ENCODE measurements at places on chromosomes 1 and 21. TPM values are rescaled to one million over a fixed set of nuclear protein-coding genes. Genes with fewer than 3 reads are reported as not detected.
A peak's percentile ranks its signal among the peaks of the same experiment; 100 is the strongest.

- no peaks in the 10 kb centered on the region for H3K36me3 ChIP-seq
- no peak overlapping the region for H3K27ac ChIP-seq
- no peaks in the 10 kb centered on the region for H3K4me1 ChIP-seq
- H3K27me3 ChIP-seq: no peaks in the 10 kb centered on the region
- DNase-seq: no peak
These were observed 19.9 kb downstream of the DSTYK start for GRCh38 chr1:205191622-205192021.

DNA sequence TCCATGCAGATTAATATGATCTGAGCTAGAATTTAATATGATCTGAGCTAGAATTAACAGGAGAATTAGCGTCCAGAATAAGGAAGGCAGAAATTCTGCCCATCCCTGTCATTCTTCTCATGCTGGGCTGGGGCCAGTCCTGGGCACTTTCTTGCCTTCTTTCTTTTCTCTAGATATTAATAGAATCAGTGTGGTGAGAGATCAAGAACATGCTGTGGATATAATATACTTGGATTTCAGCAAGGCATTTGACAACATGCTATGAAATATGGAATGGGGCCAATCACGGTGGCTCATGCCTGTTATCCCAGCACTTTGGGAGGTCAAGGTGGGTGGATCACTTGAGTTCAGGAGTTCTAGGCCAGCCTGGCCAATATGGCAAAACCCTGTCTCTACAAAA lies 18.1 kb downstream of the UBIAD1 start:
- H3K36me3 ChIP-seq: 0 out of 2 replicates have a peak, but pooled peaks cover 8% of the 10 kb centered on the region
- no peaks in the 10 kb centered on the region for H3K4me1 ChIP-seq
- H3K27ac ChIP-seq: no peak overlapping the region
- no peak overlapping the region for H3K4me3 ChIP-seq
- no peaks in the 10 kb centered on the region for H3K27me3 ChIP-seq

- H3K4me1 ChIP-seq: no peaks in the 10 kb centered on the region
- DNase-seq: no peak
- no peak overlapping the region for H3K27ac ChIP-seq
- no peak overlapping the region for H3K4me3 ChIP-seq
These were observed 172.7 kb upstream of the FGGY start for GRCh38 chr1:59124166-59124565.

GRCh38 chr1:115880981-115881672 lies 40.2 kb upstream of the NHLH2 start:
- DNase-seq: peak; percentile 4
- H3K4me3 ChIP-seq: no peak overlapping the region
- no peak overlapping the region for H3K27ac ChIP-seq

- no peaks in the 10 kb centered on the region for H3K27me3 ChIP-seq
- H3K4me1 ChIP-seq: peaks cover 31% of the 10 kb centered on the region
- H3K27ac ChIP-seq: no peak overlapping the region
- peak; percentile 35 for DNase-seq
- no peaks in the 10 kb centered on the region for H3K36me3 ChIP-seq
These were observed 31.7 kb upstream of the CLDN14 start for GRCh38 chr21:36511484-36512220.

GRCh38 chr1:153168686-153169085 lies 18.0 kb upstream of the SPRR2G start:
- no peaks in the 10 kb centered on the region for H3K4me1 ChIP-seq
- H3K27me3 ChIP-seq: no peaks in the 10 kb centered on the region
- H3K4me3 ChIP-seq: no peak overlapping the region
- no peak overlapping the region for H3K27ac ChIP-seq
- H3K36me3 ChIP-seq: no peaks in the 10 kb centered on the region

DNA sequence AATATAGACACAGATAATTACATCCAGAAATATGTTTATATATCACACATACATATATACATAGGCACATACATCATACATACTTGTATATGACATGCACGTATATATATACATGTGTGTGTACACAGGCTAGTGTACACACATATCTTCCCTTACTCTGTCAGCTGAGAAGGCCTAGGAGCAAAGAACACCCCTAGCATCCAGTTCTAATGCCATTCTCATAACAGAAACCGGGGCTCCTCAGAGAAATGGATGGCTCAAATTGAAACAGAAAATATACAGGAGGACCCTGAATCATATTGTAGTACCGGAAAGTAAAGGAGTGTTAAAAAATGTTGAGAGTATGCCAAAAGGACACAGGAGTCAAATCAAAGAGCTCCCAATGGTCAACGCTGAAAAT lies 19.7 kb upstream of the HYI start:
- H3K4me3 ChIP-seq: no peak overlapping the region
- no peaks in the 10 kb centered on the region for H3K4me1 ChIP-seq
- no peak for DNase-seq
- H3K27ac ChIP-seq: no peak overlapping the region

DNA sequence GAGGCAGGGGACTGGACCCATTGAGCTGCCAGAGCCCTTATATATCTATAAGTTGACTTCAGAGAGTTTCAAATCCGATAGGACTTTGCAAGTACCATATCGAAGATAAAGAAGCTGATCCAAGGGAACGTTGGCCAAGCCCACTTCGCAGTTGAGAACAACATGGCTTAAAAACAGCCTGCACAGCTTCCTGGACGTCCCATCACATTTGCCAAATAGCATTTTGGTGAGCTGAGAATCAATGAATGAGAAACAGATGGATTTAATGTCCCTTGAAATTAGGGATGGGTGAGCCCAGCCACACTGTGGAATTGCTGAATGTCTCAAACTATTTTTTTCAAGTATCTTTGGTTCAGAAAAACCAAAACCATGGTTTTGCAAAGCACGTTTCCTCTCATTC lies 64.8 kb downstream of the KCNJ15 start:
- H3K36me3 ChIP-seq: no peaks in the 10 kb centered on the region
- H3K4me3 ChIP-seq: no peak overlapping the region
- H3K27ac ChIP-seq: no peak overlapping the region
- no peaks in the 10 kb centered on the region for H3K27me3 ChIP-seq
- no peaks in the 10 kb centered on the region for H3K4me1 ChIP-seq
- DNase-seq: no peak

DNA sequence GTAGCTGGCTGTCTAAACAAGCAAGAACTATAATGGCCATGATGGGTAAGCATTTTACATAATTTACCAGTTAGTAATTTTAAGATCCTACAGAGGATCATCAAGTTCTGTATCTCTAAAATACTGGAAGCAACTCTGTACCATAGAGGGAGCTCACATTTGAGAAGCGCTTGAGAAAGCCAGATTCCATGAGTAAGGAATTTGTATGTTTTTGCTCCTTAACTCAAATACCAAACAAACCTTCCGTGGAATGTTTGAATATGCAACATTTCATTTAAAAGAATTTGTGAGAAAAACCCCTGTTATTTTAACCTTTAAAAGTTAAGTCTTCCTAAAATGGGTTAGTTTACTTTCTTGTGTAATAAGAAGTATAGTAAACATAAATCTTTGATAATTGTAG lies 2.0 kb downstream of the TSHB start:
- H3K27ac ChIP-seq: no peak overlapping the region
- H3K4me1 ChIP-seq: no peaks in the 10 kb centered on the region
- no peak overlapping the region for H3K4me3 ChIP-seq
- DNase-seq: no peak
- H3K36me3 ChIP-seq: no peaks in the 10 kb centered on the region

DNA sequence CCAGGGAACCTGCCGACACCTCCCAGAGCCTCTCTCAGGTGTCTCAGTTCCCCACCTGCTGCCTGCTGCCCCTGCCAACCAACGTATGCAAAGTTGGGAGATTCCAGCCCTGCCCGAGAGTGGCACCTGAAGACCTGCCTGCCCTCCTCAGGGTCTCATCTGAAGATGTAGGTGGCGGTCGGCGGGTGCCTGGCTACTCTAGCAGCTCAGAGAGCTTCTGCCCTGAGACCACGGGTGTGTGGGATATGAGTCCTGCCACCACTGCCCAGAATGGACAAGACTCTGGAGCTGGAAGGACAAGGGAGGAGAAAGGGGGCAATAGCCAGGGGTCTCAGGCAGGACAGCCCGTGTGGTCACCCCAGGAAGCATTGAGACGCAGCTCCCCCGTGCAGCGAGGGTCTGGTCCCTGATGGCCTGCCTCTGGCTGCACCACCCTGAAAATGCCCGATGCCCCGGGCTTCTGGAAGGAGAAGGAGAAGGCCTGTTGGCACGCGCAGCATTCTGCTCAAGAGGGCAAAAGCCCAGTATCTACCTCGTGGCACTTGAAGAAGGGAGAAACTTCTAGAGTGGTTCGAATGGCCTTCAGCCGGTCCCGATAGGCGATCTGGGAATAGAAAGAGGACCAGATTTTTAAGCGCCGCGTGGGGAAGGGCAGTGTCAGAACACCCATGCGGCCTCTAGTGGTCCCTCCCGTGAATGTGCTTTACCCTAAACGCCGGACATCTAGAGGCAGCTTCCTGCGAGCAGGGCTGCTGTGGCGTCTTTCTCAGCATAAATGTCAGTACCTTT lies 88.8 kb downstream of the STUM start:
- DNase-seq: peak; percentile 61
- H3K36me3 ChIP-seq: peaks cover 58% of the 10 kb centered on the region
- H3K27ac ChIP-seq: no peak overlapping the region
- no peaks in the 10 kb centered on the region for H3K4me1 ChIP-seq

DNA sequence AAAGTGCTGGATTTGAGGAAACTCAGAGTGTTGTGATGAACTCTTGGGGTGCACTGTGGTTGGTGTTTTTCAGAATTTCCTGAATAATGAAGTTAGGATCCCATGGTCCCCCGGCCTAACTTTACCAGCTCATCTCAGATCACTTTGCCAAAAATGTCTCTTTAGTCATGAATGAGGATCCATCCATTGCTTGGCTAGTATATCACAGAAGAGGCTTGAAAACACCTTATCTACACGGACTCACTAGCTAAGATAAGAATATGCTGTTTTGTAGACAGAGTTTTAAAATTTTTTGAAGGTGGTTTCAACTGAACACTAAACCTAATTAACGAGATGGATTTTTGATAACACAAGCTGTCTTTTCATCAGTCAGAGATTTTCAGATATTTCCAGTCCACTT lies 53.8 kb downstream of the IVNS1ABP start:
- DNase-seq: no peak
- no peaks in the 10 kb centered on the region for H3K27me3 ChIP-seq
- H3K36me3 ChIP-seq: no peaks in the 10 kb centered on the region
- no peak overlapping the region for H3K27ac ChIP-seq

DNA sequence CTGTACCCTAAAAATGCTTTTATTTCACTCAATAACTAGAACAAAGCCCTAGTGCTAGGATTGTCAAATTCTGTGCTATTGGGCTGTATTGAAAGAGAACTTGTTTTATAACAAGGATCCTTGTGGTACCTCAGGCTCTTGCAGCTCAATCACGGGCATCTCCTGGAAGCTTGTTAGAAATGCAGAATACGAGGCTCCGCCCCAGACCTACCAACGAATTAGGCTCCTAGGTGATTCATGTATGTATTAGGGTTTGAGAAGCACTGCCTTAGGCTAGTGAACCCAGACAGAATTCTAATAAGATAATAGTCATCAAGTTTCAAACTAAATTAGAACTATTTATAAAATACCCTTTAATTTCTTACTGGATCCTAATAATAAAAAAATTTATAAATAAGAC lies 45.6 kb downstream of the ZZZ3 start:
- peaks cover 3% of the 10 kb centered on the region for H3K4me1 ChIP-seq
- H3K27ac ChIP-seq: no peak overlapping the region
- H3K27me3 ChIP-seq: no peaks in the 10 kb centered on the region
- no peak overlapping the region for H3K4me3 ChIP-seq
- no peak for DNase-seq
- H3K36me3 ChIP-seq: peaks cover 38% of the 10 kb centered on the region

DNA sequence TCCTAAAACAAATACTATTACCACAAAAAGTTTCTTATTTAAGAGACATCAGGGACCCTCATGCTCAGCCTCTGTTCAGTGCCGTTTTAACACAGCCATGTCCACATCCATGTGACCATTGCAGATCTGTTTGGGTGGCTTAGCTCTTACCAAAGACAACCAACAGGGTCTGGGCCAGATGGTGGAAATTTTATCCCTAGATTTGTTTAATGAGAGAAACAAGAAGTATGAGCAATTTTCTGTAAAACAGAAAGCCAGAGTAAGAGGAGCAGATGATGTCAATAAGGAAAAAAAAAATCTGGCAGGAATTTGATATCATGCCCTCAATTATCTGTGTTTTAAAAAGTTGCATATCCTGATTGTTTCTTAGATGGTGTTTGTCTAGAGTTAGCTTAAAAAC lies 299.9 kb downstream of the TM2D1 start:
- DNase-seq: no peak
- H3K27ac ChIP-seq: no peak overlapping the region
- H3K4me1 ChIP-seq: peaks cover 19% of the 10 kb centered on the region
- H3K4me3 ChIP-seq: no peak overlapping the region
- H3K36me3 ChIP-seq: no peaks in the 10 kb centered on the region

GRCh38 chr1:214977110-214977509 lies 105.4 kb upstream of the KCNK2 start:
- H3K27ac ChIP-seq: no peak overlapping the region
- DNase-seq: no peak
- no peak overlapping the region for H3K4me3 ChIP-seq

DNA sequence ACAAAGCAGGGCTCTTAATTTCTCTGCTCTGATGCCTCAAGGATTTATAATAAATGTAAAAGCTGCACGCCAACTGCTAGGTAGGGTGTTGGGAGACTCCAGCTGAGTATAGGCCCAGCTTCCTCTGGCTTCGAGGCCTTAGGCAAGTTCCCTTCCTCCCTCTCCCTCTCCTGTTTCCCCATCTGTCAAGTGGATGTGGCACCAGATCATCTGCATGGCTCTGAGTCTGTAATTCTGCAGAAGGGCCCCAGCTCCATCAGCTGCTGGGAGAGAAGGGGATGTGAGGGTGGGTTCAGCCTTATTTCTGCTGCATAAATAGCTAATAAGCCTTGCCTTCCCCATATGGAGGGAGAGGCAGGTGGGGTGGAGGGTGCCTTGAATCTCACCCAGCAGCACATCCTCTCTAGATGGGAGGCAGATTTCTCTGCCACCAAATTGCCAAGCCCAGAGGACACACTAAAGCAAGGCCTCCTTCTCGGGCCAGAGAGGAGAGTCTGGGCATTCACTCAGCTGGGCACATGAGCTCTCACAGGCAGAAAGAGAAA lies 3.8 kb downstream of the TRIM62 start:
- H3K27ac ChIP-seq: no peak overlapping the region
- H3K4me3 ChIP-seq: no peak overlapping the region
- H3K36me3 ChIP-seq: 0 out of 2 replicates have a peak, but pooled peaks cover 9% of the 10 kb centered on the region

DNA sequence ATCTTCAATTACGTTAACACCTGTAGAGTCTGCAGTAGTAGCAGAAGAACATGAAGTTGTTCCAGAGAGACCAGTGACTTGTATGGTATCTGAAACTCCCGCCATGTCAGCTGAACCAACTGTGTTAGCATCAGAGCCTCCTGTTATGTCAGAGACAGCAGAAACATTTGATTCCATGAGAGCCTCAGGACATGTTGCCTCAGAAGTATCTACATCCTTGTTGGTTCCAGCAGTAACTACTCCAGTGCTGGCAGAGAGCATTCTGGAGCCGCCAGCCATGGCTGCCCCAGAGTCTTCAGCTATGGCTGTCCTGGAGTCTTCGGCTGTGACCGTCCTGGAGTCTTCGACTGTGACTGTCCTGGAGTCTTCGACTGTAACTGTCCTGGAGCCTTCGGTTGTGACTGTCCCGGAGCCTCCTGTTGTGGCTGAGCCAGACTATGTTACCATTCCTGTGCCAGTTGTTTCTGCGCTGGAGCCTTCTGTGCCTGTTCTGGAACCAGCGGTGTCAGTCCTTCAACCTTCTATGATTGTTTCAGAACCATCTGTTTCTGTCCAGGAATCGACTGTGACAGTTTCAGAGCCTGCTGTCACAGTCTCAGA lies 10.3 kb downstream of the SON start:
- H3K27me3 ChIP-seq: no peaks in the 10 kb centered on the region
- H3K36me3 ChIP-seq: peaks cover 93% of the 10 kb centered on the region
- H3K4me3 ChIP-seq: no peak overlapping the region
- no peak overlapping the region for H3K27ac ChIP-seq

The SPATA17 gene
- 0.87 TPM for total RNA-seq
